ENCODE measurements at places on chromosomes 5 and 9.

DNA sequence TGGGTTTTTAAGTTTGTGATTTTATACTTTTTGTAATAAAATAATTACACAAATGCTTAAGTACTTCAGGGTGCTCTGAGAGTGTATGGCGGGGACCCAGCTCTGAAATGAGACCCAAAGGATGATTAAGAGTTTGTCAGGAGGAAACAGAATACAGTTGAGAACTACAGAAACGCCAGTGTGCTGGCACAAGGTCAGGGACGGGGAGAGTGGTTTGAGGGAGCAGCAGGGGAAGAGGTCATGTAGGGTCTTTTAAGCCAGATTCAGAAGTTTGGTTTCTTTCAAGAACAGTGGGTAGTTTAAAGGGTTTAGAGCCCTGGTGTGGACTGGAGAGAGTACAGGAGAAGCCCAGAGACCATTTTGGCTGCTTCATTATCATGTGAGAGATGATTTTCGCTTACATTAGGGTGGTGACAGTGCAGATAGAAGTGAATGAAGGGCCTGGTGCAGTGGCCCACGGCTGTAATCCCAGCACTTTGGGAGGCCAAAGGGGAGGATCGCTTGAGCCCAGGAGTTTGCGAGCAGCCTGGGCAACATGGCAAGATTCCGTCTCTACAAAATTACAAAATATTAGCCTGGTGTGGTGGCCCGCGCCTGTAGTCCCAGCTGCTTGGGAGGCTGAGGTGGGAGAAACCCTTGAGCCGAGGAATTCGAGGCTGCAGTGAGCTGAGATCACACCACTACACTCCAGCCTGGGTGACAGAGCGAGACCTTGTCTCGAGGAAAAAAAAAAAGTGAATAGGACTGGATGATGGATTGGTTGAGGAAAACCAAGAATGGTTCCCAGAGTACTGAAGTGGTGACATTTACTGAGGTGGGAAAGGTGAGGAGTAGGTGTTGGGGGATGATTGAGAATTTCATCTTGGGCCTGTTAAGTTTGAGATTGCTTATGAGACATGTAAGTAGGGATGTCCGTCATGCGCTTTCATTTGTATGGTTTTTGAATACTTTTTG lies 1.4 kb upstream of the ETF1 start:
- peak; percentile 25 for DNase-seq

DNA sequence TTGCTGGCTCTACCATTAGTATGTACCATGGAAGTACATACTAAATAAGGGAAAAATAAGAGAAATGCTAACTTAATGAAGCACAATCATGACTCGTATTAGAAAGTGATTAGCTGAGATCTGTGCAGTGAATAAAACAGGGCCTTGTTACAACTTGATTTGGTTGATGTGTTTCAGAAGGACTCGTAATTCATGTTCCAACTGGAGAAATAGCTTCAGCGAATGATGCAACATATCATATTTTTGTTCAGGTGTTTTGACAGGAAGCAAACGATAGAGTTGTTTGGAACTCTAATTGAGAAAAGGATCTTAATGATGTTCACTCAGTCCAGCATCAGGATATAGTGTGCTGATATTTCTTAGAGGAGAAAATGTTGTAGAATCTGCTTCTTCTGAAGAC lies 474.6 kb upstream of the WWC1 start:
- DNase-seq = no peak

GRCh38 chr9:113621309-113621791 lies 157.8 kb downstream of the RGS3 start:
- DNase-seq = peak; percentile 97

DNA sequence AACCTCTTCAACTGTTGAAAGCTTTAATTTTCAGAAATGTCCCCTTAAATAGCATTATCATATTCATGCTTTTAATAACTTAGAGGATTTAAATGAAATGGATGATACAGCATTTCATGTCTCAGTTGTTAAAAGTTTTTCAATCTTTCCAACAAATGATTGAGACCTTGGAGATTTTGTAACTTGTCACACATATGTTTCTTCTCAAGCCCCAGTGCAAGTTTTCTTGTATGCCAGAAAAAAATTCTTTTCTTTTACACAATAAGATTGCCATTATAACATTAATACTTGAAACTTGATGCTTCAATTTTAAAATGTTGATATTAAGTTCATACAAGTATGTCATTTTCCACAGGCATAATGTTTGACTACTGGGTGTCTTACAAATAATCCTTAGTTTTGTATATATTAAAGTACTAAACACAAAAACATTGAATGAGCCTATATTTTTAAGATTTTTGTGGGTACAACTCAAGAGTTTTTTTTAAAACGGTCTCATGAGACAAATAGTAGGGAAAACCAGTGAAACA lies 124.5 kb downstream of the AGTPBP1 start:
- no peak for DNase-seq

DNA sequence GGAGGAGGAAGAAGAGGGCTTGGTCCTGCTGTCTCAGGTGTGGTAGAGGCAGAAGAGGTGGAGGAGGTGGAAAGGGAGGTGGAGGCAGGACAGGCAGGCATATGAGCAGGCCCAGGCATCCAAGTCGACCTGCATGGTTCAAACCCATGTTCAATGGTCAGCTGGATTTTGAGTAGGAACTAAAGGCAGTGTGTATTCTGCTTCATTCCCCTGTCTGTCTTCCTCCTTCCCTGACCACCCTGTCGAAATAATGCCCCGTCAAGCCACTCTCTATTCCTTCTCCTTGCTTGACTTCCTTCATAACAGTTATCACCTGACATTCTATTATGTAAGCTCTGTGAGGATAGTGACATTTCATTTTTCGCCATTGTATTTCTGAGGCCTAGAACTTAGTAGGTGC lies 34.8 kb downstream of the ATP6V0E1 start:
- no peak for DNase-seq

GRCh38 chr9:81538890-81539289 lies 150.5 kb downstream of the TLE1 start:
- no peak for DNase-seq

- no peak for DNase-seq
Observed at GRCh38 chr9:135303280-135303647, 176.3 kb upstream of the PPP1R26 start.
